GM04504 (cell line): ENCODE measurements at places on chromosomes 12 and 14.

DNA sequence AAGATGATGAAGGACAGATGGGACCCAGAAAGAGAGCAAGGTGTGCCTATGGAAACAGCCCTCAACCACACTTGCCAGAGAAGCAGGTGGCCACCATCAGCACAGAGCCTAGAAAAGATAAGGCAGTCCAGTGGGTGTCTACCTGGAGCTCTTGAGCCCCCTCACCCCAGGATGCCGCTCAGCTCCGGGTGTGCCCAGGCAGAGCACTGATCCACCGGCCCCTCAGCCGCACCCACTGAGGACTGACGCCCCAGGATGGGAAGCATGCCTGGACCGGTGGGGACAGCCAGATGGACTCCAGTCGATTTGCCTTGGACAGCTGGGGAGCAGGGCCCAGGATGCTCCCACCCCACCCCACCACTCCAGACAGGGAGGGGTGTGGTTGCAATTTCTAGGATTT lies 15.1 kb upstream of the ZFP36L1 start:
- DNase-seq = no peak

DNA sequence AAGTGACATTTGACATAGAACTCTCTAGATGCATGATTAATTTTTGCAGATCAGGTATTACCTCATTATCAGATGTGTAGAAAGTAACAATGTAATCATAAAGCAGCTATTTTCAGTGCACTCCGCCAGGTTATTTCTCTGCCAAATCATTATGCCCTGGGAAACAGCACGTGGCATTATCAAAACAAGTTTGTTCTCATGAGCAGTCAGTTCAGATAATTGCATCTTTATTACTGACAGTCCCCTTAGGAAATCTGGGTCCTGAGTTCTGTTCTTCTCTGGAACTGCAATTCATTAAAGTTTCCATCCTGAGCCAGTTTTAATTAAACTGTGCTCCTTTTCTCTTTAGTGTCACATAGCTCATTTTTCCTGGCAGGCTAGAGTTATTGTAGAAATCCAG lies 94.7 kb upstream of the KRR1 start:
- DNase-seq = no peak

- no peak for DNase-seq
These were observed 23.1 kb upstream of the HELB start for GRCh38 chr12:66279123-66279712.

DNA sequence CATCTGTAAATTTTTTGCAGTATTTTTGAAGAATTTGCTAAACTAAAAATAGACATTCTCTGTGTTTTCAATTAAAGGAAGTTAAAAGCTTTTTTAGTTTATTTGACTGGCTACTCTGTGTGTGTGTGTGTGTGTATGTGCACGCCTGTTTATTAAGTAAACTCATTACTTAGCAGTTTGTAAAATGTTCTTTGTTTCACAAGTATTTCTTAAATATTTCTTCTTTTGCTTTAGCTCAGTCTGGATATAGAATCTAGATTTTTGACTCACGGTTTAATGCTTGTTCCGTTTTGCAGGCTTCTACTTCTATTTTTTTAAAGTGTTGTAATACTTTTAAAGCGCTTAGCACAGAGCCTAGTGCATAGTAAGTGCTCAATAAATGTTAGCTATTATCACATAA lies 46.5 kb upstream of the KCNMB4 start:
- no peak for DNase-seq

GRCh38 chr12:51118706-51119105 lies 35.3 kb upstream of the CSRNP2 start:
- DNase-seq = peak; percentile 9

- DNase-seq = no peak
These were observed 65.7 kb downstream of the WNK1 start for GRCh38 chr12:817941-818600.

GRCh38 chr12:96047229-96048211 lies 12.1 kb upstream of the LTA4H start:
- DNase-seq = no peak

GRCh38 chr12:1369938-1370500 lies 224.4 kb downstream of the FBXL14 start:
- peak; percentile 54 for DNase-seq

DNA sequence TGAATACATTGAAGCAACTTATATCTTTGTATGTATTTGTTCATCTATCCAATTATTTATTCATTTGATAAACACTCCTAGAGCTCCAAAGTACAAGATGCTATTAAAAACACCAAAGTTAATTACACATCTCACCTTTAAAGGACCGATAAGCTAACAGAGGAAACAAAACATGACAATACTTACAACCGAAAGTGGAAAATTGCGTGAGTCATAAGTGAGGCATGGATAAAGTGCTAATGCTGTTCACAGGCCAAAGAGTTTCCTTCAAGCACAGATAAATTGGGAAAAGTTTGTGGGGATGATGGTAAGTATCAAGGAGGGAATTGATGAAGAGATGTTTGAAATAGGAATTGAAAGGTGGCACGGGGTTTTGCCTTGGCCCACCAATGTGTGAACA lies 172.8 kb upstream of the KITLG start:
- no peak for DNase-seq

GRCh38 chr12:125890971-125891370 lies 825.7 kb downstream of the AACS start:
- DNase-seq = no peak

GRCh38 chr12:50647479-50647878 lies 116.4 kb upstream of the ATF1 start:
- DNase-seq = no peak

GRCh38 chr14:100203146-100203545 lies 35.8 kb upstream of the YY1 start:
- no peak for DNase-seq

DNA sequence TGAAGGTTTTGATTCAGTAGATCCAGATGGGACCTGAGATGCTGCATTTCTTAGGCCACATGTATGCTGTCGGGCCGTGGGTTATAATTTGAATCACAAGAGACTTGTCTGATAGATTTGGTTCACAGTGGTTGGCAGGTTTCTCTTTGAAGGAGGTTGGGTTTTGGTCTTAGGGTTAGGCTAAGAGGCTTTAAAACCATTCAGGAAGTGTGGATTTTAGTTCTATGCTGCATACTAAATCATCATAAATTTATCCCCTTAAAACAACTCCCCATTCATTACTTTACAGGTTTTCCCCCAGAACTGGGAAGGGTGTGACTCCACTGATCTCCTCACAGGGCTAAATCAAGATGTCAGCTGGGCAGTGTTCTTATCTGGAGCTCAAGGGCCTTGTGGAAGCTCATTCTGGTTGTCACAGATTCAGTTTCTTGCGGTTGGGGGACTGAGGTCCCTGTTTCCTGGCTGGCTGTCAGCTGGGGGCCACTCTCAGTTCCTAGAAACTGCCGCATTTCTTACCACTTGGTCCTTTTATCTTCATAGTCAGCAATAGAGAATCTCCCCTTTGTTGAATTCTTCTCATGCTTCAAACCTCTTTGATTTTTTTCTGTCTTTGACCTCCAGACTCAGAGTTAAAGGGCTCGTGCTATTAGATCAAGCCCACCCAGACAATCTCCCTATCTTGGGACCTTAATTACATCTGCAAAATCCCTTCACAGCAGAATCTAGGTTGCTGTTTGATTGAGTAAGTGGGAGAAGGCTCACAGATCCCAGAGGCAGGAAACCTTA lies 20.6 kb upstream of the PCNX1 start:
- DNase-seq = no peak

DNA sequence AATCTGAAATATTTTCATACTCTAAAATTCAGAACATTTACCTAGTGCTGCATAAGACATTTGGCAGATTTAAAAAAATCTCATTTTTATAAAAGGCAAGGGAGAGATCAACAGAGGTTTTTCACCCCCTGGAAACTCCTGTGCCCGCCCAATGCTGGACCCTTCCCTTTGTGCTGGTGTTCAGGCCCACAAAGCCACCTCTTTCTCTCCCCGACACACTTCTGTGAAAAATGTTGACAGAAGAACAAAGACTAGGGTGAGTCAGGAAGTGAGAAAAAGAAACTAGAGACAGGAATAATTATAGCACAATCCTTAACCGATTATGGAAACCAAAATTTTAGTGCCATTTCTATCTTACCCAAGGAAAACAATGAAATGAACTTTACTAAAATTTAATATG lies 197.7 kb upstream of the STXBP6 start:
- no peak for DNase-seq

- no peak for DNase-seq
These were observed 207.3 kb downstream of the SSPN start for GRCh38 chr12:26402648-26403047.

- DNase-seq = no peak
These were observed 4.5 kb upstream of the SRSF9 start for GRCh38 chr12:120473807-120474615.

DNA sequence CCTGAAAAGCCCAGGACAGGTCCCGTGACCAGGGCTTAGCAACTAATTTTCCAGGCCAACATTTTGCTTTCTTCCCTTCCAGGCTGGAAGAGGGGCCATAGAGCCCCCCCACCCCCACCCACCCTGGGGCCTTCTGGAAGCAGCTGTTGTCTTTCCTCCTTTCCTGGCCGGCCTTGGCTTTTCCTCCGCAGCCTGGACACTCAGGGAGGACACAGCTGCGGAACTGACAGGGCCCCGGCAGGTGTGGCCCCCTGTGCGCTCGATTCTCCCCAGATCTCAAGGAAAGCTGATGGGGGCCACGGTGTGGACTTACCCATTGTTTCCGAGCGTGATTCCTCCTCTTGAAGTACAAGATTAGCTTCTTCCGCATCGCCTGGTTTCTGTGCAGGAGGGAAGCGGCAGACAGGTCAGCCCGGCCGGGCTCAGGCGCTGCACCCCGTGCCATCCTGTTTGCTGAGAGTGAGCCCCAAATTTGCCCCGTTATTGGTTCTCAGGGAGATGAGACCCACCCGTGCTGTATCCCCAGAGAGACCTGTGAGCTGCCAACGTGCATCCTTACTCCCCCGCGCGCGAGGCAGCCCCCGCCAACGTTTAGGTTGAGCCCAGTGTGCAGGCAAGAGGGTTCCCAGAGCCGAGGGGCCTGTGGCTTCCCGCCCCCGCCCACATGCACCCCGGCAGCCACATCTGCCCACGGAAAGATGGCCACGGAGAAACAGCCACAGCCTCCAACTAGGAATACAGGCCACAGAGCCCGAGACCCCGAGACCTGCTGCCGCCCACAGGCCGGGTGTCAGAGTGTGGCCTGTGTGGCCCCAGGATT lies 129.6 kb downstream of the NCOR2 start:
- DNase-seq = no peak

DNA sequence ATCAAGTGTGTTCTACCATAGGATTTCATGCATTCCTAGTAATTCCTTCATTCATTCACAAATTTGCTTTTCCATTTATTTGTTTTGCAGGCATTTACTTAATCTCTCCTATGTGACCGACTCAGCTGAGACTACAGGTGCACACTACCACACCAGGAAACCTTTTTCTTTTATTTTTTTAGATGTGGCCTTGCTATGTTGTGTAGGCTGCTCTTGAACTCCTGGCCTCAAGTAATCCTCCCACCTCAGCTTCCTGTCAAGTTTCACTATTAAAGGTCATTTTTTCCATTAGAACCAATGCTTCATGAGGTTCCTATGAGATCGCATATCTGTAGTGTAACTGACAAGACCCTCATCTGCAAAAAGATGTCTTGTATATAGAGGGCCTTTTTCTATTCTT lies 1218.7 kb downstream of the VRK1 start:
- no peak for DNase-seq

- no peak for DNase-seq
These were observed 26.8 kb downstream of the NAA30 start for GRCh38 chr14:57417228-57417627.

GRCh38 chr14:94770251-94770749 lies 387 bp upstream of the GSC start:
- DNase-seq = no peak

DNA sequence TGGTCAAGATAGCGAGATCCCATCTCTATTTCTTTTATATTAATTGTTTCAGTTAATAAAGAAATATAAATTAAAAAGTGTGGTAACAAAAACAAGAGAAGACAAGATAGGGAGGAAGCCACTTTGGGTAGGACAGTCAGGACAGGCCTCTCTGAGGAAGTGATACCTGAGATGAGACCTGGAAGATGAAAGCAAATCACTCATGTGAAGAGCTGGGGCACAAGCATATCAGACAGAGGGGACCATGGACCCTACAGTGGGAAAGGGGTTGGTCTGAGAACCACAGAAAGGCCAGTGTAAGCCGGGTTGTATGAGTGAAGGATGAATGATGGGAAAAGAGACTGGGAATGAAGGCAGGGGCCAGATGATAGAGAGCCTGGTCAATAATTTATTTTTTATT lies 1.8 kb upstream of the MED6 start:
- no peak for DNase-seq

GRCh38 chr12:42213954-42214426 lies 24.1 kb downstream of the YAF2 start:
- no peak for DNase-seq
